ENCODE measurements at places on chromosomes 5 and 9.

DNA sequence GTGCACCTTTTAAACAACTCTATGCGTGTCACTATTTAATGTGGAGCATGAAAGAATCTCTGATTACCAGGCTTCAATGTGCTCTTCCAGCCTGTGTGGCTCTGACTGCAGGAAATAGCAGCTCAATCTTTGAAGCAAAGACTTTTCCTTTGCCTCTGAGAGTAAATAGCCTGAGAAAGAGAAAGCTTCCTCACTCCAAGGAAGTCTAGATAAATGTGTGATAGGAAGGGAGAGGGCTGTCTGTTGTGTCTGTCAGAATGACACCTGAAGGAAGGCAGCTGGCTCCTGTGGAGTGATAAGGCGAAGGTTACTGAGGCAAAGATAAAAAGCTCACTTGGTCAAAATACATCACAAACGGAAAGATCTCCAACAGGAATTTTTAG is 205.3 kb upstream of the HAPLN1 start:
- DNase-seq: no peak

DNA sequence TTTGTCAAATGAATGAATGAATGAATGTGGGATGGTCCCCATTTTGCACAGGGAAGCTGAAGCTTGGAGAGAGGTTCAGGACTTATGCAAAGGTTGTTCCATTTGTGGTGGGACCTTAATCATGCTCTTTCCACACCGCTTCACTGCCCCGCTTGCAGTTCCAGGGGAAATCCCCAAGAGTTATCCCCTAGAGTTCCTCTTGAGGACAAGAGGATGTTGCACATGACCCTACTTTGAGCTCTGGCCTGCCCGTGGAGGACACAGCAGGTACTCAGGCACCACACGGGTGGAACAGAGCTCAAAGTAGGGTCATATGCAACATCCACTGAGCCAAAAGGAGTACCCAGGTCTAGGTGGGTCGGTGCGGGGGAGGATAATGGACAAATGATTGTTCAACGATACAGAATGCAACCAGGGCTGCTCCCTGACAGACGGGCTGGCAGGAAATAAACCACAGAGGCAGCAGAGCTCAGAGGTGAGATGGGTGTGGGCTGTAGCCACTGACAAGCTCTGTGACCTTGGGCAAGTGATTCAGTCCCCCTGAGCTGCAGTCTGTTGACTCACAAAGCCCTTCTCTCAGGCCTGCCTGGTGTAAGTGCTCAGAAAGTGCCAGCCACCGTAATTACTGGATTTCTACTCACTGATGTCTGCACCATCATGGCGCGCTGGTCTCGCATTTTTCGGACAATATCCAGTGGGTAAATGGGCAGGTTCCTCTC is 60.3 kb upstream of the EPB41L4B start:
- no peak for DNase-seq

DNA sequence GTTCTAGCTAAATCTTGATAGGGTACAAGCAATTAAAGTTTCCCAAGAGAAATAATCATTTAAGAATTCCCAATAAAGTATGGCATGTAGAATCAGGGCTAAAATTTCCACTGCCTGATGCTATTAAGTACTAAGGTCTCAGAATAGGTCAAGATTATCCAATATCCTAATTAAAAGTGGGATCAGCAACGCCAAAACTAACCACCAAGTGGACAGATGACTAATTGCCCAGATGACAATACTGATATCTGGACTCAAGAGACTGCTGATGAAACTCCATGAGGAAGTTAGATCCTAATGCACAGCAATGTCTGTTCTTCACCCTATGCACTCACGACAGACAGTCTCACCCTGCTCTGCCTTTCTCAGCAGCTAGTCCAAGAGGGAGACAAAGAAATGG is 14.3 kb downstream of the DEPDC1B start:
- DNase-seq: no peak

DNA sequence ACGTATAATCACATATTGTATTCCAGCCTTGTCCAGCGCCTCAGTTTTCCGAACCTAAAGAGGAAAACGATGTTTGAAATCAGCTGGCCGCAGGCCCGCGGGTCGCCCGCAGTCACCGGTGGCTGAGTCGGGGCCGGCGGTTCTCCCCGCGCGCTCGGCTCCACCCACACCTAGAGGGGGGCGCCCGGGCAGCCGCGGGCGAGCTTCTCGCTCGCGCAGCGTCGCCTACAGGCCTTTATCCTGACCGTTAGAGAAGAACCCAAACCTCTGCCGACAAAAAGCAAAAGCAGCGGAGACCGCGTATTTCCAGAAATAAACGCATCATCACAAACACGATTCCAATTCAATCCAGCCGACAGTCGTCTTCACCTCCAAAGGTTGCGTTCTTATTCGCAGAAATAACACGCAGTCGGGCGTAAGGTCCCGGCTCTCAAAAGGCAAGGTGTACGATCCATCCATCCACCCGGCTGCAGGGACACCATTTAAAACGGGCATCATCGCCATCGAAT is 725 bp upstream of the NIPBL start:
- DNase-seq: peak; percentile 79

GRCh38 chr9:21233258-21233657 is 5.2 kb upstream of the IFNA17 start:
- DNase-seq: no peak

GRCh38 chr5:75335952-75336614 is 937 bp upstream of the HMGCR start:
- peak; percentile 82 for DNase-seq

GRCh38 chr9:132384376-132384775 is 22.3 kb downstream of the TTF1 start:
- DNase-seq: no peak

- peak; percentile 38 for DNase-seq
These were observed 32.1 kb downstream of the VCAN start for GRCh38 chr5:83503662-83504061.

DNA sequence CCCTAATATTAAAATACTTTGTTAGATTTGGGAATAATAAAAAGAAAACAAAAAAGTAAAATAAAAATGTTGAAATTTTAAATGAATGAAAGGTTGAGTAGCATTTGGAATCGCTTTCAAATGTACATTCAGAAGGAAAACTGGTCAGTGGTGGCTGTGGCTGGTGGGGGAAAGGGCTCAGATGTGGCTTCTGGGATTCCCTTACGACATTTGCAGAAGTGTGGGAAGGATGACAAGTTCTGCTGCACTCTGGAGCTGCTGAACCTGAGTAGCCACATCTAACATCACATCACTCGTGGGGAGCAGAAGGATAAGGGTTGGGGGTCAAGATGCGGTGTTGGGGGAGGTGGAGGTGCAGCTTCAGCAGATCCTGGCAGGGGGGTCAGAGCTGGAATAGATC is 25.6 kb upstream of the CAST start:
- no peak for DNase-seq

DNA sequence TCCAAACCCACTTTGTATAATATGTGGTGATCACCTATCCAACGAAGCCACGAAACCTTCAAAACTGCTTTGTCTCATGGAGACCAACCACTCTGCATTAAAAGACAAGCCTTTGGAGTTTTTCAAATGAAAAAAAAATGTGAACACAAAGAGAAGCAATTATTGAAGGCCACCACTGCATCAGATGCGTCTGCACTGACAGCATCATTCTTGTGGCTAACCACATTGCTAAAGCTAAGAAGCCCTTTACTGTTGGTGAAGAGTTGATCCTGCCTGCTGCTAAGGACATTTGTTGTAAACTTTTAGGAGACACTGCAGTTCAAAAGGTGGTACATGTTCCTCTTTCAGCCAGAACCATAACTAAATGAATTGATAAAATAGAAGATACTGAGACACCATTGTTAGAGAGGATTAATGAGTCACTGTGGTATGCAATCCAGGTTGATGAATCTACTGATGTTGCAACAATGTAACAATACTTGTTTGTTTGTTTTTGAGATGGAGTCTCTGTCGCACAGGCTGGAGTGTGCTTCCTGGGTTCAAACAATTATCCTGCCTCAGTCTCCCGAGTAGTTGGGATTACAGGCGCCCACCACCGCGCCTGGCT is 45.4 kb downstream of the TAF11L14 start:
- peak; percentile 1 for DNase-seq

GRCh38 chr5:53445569-53445968 is 34.9 kb upstream of the FST start:
- DNase-seq: no peak

- DNase-seq: no peak
These were observed 35.2 kb downstream of the FAM163B start for GRCh38 chr9:133573791-133574515.

- DNase-seq: no peak
These were observed 148.2 kb upstream of the LRRTM2 start for GRCh38 chr5:139023286-139023685.

DNA sequence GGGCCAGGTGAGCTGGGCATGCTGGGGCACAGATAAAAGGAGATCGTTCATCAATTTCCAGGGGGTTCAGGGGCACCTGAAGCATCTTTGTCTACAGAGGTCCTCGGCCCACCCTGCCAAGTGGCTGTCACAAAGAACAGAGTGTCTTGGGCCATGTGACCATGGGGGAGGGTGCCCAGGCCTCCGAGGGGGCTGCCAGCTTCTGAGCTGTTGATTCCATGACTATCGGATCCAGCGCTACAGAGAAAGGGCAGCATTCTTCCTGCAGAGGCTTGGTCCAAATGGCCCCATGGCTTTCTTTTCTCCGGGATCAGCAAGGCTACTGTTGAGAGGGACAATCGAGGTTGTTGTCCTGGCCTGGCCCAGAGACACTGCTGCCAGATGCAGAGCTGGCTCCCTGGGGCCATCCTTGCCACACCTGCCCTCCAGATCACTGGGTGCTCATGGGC is 289.2 kb downstream of the ZSWIM6 start:
- no peak for DNase-seq

- peak; percentile 76 for DNase-seq
These were observed 244.2 kb upstream of the PIK3R1 start for GRCh38 chr5:67971223-67971830.

DNA sequence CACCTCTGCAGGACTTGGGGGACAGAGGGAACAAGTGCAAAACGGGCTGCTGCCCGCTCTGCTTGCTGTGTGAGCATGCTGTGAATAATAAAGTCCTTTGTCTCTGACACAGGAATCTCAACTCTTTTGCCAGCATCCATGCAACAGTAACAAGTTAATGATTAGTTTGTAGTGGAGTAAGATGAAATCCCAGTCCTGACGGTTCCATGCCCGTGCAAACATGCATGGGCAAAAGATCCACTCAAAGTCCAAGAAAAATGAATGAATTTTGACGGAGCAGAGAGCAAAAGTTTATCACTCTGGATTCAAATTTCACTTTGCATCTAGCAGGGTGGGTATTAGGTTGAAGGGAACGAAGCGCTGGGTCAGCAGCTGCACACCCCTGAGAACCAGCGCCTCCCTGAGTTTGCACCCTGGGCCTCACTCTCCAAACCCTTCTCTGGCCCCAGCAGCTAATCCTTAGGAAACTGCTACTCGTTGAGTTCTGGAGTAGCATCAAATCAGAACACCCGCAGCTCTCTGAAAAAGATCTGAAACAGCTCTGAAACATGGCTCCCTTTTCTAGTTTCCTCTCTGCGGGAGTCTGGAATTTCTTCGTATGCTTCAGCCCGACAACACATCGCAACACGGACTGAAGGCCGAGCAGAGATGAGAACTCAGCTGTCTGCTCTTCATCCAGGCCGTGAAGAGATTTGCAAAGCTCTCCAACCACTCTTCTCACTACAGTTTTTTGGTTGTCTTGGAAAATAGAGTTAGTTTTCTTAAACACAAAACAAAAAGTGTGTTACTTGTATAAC is 45.6 kb upstream of the RUFY1 start:
- no peak for DNase-seq

DNA sequence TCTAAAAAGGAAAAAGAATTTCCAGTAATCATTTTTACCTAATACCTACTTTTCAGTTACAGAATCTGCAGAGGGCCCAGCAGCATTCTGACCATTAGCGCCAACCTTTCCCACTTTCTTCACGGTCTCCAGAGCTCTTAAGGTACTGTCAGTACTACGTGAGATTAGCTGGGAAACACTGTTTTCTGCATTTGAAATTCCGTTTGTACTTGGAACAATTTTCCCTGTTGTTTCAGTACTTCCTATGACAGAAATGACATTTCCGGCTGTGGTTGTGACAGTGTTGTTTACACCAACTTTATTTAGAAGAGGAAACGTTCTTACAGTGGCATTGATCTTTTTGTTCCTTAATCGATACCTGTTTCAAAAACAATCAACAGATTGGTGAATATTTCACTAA is 36.9 kb upstream of the PDCL start:
- no peak for DNase-seq

DNA sequence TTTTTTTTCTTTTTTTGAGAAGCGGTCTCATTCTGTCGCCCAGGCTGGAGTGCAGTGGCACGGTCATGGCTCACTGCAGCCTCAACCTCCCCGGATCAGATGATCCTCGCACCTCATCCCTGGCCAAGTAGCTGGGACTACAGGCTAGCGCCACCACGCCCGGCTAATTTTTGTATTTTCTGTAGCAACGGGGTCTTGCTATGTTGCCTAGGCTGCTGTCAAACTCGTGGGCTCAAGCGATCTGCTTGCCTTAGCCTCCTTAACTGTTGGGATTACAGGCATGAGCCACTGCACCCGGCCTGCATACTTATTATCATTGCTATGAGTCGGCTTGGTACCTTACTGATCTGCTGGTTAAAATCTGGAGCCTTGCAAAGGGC is 790 bp upstream of the IARS1 start:
- DNase-seq: peak; percentile 29

DNA sequence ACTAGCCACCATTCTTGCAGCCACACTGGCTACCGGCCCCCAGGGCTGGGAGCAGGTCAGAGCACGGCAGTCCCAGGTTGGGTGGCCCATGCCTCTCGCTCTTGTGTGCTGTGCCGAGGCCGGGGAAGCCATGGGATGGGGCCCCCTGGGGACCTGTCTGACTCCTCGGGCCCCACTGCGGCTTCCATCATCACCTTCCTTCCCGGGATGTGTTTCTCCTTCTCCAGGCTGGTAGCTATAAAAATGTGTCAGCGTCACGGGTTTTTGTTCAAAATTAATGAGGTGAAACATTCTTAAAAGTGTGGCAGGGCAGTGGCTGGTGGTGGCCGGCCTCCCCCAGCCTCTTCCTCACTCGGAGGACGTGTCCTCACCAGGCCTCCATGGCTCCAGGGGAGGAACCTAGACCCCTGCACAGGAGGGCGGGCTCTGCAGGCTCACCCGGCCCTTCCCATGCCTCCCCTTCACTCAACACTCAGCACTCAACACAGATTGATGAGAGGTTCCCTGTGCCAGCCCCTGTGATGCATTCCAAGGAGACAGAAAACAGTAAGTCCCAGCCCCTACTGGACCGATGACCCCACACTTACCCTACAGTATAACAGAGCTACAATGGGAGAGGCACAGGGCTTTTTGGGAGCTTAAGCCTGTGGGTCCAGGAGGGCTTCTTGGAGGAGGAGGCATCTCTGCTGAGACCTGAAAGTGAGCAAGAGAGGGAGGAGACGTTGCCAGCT is 43.2 kb downstream of the PTGES start:
- DNase-seq: peak; percentile 33

- DNase-seq: peak; percentile 38
These were observed 120.7 kb upstream of the SPATA31C2 start for GRCh38 chr9:88259001-88259400.

GRCh38 chr9:91349115-91349555 is 12.6 kb downstream of the AUH start:
- DNase-seq: no peak

GRCh38 chr5:501831-502184 is 22.4 kb downstream of the SLC9A3 start:
- no peak for DNase-seq
